ENCODE measurements at places on chromosomes 2 and 18. TPM values are rescaled to one million over a fixed set of nuclear protein-coding genes. Genes with fewer than 3 reads are reported as not detected.

GRCh38 chr2:144522897-144523595 is 3.1 kb upstream of the ZEB2 start:
- DNase-seq, result no peak

DNA sequence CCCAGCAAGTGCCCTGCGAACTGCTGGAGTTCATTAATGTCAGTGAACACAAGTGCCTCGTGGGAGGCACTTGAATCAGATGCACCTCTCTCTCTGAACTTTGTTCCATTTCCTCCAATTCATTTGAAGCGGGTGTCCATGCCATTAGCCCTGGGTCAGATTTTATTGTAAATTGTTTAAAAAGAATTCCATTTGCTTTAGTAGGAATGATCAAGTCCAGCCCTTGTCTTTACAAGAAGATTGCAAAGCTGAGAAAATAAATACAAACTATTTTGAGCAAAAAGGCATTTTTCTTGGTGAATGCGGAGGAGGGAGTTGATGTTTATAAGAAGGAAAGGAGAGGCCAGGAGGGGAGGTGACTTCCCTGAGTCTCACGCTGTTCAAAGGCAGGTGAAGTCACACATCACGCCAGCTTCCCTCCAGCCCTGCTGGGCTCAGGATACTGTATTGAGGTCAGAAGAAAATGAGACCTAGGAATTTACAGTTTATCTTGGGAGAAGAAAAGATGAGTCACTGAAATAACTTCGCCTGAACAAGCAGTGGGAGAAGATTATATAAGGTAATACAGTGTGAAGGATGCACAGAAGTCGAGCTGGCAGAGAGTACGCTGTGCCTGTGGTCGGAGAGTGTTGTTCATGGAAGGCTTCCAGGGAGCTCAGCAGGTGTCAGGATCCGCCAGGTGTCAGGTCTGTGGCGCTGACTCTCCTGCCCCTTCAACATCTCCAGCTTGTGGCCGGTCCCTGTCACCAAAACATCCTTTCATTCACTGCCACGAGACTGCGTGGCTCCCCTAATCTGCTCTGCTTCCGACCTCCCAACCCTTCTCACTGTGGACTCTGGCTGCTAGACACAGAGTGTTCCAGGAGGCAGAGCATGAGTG is 36.5 kb downstream of the EFR3B start:
- DNase-seq, result no peak

GRCh38 chr2:16791496-16791895 is 125.9 kb upstream of the CYRIA start:
- DNase-seq, result no peak

MDH1B gene
- total RNA-seq, result 0.15 TPM

KCNIP3 gene
- total RNA-seq, result not detected

DNA sequence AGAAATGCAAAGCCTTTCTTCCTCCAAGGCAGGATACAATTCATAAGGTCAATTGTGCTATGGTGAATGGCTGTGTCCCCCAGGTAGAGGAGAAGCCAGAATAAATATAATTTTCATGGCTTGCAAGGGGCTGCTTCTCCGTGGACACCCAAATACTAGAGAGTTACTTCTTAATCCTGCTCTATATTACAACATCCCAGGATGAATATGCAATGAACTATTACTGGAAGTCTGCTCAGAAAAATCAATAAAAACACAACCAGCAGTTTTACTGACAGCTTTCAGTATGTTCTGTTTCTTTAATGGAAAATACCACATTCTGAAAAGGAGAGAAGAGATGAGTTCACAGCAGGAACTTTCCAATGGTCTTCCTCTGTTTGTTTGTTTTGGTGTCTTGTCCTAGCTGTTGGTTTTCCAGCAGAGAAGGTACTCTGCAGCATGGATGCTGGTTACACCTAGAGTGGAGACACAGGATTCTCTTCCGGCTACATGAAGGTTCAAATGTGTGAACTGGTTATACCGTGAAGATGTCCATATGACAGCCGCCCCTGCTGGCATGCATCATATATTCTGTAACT is 213.0 kb downstream of the PID1 start:
- no peak for DNase-seq

DNA sequence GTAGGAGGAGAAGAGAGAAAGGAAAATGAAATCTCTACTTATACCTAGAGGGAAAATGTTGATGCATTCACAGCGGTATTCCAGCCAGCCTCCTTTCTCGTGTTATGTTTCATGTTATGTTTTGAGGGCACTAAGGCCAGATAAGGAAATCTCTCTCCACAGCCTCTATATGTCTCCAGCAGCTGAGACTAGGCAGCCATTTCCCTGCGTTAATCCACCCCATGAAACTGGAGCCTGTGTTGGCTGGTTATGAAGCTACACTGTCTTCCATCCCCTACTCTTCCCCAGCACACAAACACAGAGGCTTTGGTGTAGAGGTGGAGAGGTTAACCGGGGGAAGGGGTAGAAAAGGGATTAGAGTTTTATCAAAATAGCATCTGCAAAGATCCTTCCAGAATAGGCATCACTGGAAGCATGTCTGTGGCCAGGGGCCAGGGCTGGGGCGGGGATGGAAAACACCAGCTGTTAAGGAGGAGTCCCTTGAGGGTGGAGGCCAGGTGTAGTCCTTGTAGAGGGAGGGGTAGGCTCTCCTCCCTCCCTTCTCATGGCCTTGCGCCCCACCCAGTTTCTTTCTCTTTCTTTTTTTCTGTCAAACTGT is 100.9 kb upstream of the TNP1 start:
- DNase-seq, result no peak

DNA sequence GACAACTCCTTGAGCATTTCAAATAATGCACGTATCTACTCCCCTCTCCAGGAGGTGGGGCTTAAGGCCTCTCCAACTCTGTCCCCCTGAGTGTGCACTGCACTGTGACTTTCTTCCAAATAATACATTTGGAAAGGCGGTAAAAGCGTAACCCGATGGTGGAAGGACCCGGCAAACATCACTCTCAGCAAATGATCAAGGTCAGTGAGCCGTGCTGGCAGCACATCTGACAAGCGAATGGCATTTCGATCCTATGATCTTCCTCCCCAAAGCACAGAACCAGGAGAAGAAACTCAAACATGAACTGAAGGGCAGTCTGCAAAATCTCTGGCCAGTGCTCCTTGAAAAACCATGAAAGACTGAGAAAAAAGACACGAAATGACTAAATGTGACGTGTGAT is 208.7 kb downstream of the TWIST2 start:
- no peak for DNase-seq

GRCh38 chr2:226743915-226744314 is 55.7 kb downstream of the IRS1 start:
- no peak for DNase-seq

DNA sequence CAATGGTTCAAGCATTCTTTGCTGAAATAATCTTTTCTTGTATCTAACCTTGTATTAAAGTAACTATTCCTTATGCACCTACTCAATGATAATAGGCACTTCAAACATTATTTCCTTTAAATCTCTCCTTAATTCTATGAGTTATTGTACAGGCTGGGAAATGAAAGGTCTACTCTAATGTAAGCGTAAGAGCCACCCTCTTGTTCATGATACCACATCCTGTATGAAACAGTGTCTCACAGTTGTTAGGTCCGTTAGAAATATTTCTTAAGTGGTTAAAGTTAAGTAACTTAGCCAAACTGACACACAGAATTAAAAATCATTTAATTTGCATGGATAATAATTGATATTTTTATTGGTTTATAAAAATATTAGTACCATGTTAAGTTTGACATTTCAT is 162.5 kb upstream of the RPRM start:
- DNase-seq, result no peak

PID1 gene
- total RNA-seq, result not detected

GRCh38 chr18:69628774-69629359 is 228.2 kb downstream of the DOK6 start:
- DNase-seq, result no peak

- DNase-seq, result no peak
Observed at GRCh38 chr2:106975641-106976040, 89.7 kb upstream of the ST6GAL2 start.

DNA sequence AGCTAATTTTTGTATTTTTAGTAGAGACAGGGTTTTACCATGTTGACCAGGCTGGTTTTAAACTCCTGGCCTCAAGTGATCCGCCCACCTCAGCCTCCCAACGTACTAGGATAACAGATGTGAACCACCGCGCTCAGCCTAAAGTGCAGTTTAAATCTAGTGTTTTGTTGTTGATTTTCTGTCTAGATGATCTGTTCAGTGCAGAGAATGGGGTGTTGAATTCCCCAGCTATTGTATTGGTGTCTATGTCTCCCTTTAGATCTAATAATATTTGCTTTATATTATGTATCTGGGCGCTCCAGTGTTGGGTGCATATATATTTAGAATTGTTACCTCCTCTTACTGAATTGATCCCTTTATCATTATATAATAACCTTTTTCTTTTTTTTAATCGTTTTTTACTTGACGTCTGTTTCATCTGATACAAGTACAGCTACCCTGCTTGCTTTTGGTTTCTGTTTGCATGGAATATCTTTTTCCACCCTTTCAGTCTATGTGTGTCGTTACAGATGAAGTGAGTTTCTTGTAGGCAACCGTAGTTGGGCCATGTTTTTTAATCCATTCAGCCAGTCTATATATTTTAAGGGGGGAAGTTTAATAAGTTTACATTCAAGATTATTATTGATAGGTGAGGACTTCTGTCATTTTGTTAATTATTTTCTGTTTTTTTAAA is 34.3 kb downstream of the GALM start:
- no peak for DNase-seq

ABCB6 gene
- total RNA-seq, result 17.9 TPM

- DNase-seq, result no peak
Observed at GRCh38 chr18:48915626-48916425, 34.9 kb downstream of the SMAD7 start.

BARD1 gene
- 47.4 TPM for total RNA-seq

- DNase-seq, result no peak
Observed at GRCh38 chr2:88545118-88545517, 82.1 kb downstream of the EIF2AK3 start.

DNA sequence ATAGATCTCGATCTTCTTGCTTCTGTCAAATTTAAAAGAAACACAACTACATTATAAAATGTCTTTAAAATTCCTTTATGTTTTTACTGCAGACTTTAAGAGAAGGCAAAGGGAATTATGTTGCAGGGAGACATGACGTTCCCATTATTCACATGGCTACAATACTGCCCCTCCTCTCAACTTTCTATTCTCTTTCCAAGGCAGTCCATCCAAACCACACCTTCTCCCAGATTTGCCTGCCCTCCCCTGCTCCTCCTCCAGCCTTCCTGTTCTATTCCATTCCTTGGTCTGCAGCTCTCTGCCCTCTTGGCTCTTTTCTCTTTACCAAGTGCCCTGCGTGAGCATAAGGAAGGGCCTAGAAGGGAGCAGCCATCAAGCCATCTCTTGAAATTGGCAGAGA is 61.3 kb downstream of the NABP1 start:
- DNase-seq, result no peak

DNA sequence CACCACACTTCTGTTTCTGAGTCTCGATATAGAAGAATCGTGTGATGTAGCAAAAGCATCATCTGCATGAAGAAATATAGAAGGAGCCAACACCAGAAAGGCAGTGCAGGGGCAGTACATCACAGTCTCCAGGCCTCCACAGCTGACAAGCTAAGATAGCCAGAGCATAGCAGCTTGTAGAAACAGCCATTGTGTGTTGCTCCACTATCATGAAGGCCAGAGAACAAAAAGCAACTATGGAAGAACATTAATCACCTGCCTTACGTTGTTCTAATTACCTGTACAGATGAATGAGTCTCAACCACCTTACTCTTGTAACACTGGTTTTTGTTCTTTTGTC is 129.0 kb downstream of the RND3 start:
- DNase-seq, result no peak

- no peak for DNase-seq
Observed at GRCh38 chr2:108934583-108935245, 54.3 kb downstream of the EDAR start.

DNA sequence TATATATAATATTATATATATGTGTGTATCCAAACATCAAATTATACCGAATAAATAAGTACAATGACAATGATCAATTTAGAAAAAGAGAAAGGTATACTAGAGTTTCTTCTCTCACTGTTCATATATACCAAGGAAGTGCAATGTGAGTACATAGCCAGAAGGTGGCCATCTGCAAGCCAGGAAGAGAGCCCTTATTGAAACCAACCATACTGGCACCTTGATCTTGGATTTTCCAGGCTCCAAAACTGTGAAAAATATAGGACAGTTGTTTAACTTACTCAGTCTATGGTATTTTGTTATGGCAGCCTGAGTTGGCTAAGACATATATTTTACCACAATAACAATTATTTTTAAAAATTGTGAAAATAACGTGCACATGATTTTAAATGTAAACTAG is 1490.2 kb upstream of the SLC39A10 start:
- DNase-seq, result no peak

DNA sequence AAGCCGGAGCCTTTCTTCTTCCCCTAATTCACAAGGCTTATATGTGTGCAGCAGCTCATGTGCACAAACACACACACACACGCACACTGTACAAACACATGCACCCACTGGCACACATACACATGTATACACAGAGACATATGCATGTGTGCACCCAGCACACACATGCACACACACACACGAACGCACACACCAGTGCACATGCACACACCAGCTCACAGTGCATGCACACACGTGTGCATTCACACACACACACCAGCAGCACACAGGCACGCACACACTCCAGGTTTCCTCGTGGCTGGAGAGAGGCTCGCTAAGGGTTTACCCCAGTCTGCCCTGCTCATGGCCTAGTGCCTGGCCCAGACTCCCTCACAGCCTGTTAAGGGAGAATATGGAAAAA is 234.0 kb downstream of the EIPR1 start:
- DNase-seq, result no peak

DNA sequence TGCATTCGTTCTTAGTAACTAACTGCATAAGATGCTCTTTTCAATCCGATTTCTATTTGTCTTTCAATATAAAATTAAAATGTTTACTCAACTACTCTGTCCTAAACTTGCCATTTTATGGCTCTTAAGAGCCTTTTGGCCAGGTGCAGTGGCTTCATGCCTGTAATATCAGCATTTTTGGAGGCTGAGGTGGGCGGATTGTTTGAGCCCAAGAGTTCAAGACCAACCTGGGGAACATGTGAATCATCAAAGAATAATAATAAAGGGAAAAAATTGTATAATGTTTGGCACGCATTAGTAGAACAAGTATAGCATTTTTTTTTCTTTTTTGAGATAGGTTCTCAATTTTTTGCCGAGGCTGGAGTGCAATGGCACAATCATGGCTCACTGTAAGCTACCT is 92.5 kb downstream of the C2orf74 start:
- no peak for DNase-seq

GRCh38 chr18:58341916-58342315 is 287.0 kb downstream of the ALPK2 start:
- no peak for DNase-seq

ADD2 gene
- total RNA-seq, result 1.4 TPM

- DNase-seq, result no peak
Observed at GRCh38 chr18:57220480-57220879, 73.6 kb downstream of the BOD1L2 start.
